ENCODE measurements at places on chromosomes 7 and 10.

GRCh38 chr10:14047431-14047830, 283.3 kb downstream of the FRMD4A start:
- no peak for DNase-seq

- DNase-seq = no peak
These were observed 85.9 kb upstream of the UNC5B start for GRCh38 chr10:71126432-71126831.

- DNase-seq = no peak
These were observed 70.2 kb downstream of the HTR7 start for GRCh38 chr10:90787393-90788198.

GRCh38 chr10:102280397-102281101, 35.2 kb downstream of the GBF1 start:
- DNase-seq = no peak

DNA sequence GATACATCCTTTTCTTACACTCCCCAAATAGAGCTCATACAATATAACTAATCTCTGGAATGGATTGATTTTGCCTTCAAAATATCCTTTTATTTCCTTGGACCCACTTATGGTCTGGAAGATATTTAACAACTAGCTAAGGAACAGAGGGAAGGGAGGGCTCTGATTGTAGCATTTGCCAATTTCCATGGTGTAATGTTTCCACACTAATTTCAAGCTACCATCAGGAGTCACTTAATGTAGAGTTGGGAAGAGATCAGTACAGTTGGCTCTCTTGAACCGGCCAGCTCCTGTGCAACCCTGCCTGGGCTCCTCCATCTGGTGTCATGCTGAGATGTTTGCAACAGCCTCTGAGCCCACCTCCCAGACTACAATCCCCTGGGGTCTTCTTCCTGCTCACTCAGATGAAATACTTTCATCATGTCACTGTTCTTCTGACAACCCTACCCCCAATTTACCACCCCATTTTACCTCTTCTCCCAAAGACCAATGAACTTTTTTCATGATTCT, 8.0 kb upstream of the IL6 start:
- DNase-seq = no peak

DNA sequence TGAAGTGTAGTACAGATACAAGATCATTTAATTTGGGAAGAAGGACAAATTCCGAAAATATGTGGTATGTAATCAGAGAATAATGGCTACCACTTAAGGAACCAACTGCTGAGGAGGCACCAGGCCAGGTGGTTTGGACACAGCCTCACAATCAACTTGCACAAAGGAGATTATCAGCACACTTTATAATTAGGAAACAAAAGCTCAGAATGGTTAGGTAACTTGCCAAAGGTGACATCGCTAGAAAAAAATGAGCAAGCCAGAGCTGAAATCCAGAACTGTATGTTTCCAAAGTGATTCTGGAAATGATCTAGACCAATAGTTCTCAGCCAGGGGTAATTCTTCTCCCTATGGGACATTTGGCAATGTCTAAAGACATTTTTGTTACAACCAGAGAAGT, 36.6 kb downstream of the ERCC6 start:
- no peak for DNase-seq

- no peak for DNase-seq
These were observed 3.0 kb upstream of the MCM10 start for GRCh38 chr10:13158401-13158800.

DNA sequence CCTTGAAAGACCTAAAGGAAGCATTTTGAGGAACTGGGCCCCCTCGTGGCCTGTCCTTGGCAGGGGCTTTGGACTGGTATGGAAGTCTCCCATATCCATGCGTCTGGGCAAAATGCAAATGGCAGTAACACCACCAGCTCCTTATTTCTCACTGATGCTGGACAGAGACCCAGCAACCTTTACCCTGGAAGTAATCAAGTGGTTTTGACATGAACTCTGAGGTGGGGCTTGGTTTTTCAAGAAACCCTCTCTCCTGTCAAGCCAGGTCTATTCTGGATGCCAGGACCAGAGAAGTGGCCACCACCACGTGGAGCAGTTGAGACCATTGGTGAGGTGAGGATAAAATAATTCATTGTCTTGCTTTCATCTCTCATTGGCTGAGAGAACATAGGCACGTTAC, 84.4 kb downstream of the OTUD1 start:
- DNase-seq = no peak

- DNase-seq = no peak
These were observed 76.3 kb upstream of the CUX1 start for GRCh38 chr7:101740981-101741725.

DNA sequence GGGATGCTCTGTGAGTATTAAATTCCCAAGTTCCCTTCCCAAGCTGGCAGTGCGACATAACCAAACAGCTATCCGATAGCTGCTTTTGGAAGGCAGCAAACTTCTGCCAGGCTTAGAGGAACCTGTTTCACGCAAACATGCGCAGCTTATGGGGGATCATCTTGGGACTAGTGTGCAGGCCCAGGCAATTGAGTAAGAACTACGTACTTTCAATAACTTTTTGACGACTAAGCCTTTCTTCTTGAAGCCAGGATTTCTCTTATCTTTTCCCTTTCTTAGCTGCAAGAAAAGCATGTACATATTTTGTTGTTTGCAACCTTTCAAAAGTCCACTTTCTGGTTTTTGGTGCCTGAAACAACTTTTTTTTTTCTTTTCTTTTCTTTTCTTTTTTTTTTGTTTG, 28.7 kb upstream of the SEPHS1 start:
- DNase-seq = no peak

- DNase-seq = no peak
These were observed 17.6 kb downstream of the CPED1 start for GRCh38 chr7:121005996-121006584.

DNA sequence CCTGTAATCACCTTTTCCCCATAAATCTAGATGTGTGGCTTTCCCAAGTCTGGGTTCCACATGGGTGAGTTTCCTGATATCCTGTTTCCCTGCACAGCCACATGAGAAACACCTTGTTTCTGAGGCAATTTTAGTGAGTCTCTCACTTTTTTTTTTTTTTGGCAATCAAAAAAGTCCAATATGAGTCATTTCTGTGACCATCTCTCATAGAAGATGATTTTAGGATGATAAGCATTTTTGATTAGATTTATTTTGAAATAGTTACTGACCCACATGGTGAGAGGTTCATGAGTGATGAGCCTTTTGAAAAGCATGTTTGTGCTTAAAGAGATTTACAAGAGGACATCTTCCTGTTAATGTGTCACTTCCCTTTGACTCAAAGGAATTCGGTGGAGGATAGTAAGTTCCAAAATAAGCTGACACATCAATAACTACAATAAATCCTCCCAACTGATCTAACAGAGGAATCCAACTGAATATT, 464.0 kb downstream of the INHBA start:
- no peak for DNase-seq

- DNase-seq = no peak
These were observed 151.5 kb downstream of the JAZF1 start for GRCh38 chr7:28029051-28029450.

DNA sequence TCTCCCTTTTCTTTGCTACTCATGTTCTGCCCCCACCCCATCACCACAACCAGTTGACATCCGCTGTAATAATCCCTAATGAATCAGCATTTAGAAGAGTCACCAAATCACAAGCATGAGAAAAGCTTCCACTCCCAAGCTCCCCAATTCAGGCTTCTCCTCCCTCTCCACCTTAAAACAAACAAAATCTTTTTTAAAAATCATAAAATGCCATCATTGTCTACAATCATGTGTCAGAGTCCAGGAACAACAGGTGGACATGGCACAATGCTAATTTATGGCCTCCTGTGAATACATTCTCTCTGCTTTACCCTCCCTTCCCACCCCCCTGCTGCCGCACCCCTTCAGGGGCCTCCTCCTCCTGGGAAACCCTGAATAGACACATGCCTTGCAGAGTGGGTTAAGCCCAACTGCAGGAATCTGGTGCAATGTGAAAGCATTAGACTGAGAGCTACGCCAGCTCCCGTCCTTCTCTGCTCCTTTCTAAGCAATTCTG, 3.7 kb downstream of the LRRC4 start:
- DNase-seq = no peak

GRCh38 chr7:99409192-99409572, 413 bp downstream of the BUD31 start:
- no peak for DNase-seq

DNA sequence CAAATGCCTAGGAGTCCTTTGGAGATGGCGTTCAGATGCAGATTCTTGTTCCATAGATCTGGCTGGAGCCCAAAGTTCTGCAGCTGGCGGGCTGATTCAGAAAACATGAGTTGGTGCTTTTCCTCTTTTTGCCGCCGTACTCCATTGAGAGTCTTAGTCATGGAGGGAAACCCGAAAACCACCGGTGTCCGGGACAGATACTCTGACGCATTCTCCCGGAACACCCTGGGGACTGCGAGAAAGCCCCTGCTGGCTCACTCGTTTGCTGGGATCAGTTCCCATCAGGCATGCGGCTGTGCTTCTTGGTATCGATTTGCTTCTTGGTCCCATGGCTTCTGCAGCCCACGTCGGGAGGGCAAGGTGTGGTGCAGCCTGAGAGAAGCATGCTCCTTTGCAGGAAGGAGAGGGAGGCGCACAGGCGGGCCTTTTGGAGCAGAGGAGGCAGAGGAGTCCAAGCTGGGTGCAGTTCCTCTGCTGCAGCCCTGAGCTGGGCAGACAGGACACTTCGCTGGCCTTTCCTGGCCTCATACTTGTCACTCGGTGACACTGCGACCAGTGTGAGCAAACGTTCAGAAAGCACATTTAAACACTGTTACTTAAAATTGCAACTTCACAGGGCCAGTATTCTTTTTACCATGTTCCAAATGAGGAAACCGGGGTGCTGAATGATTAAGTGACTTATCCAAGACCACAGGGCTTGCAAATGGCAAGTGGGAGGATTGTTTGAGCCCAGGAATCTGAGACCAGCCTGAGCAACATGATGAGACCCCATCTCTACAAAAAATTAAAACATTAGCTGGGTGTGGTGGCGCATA, 30.6 kb upstream of the PFKFB3 start:
- DNase-seq = no peak

GRCh38 chr7:68406480-68406879, 1191.8 kb upstream of the AUTS2 start:
- no peak for DNase-seq

DNA sequence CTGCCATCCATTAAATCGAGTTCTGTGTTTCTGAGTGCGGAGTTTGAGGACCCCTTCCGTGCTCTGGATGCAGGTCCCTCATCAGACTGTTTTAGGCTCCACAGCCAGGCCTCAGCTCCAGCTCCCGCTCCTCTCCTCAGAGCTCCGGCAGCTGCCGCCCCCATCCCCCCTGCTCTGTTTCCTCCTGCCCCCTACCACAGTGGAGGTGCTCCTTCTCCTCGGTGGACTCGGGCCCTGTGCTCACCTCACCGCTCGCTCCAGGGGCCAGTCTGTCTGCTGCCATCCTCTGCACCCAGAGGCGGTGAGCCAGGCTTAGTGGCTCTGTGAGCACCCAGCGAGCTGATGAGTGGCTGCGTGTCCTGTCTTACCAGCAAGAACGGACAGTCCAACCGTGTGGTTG, 21.4 kb upstream of the PRKAR1B start:
- DNase-seq = no peak

GRCh38 chr10:84370283-84370682, 41.9 kb downstream of the CCSER2 start:
- DNase-seq = no peak

GRCh38 chr10:58776568-58777318, 264.1 kb downstream of the BICC1 start:
- DNase-seq = no peak

DNA sequence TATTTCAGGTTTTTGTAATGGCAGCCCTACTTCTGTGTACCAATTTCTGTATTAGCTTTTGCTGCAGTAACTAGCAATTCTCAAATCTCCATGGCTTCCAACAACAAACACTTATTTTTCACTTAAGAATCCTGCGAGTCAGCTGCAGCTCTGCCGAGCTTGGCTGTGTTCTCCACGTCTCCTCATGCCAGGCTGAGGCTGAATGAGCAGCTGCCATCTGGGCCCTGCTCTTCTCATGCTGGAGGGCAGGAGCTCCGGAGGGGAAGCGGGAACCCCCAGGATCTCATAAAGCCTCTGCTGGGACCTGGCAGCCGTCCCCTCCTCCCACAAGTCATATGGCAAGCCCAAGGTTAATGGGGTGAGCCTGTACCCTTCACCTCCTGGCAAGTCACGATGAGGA, 591.1 kb downstream of the SDK1 start:
- DNase-seq = no peak

GRCh38 chr10:110919349-110919931, at the start of gene SHOC2:
Gene SHOC2 (plus strand): TSS chr10:110919604. CDS start chr10:110964359, 44,755 bp downstream.
- peak; percentile 99 for DNase-seq

DNA sequence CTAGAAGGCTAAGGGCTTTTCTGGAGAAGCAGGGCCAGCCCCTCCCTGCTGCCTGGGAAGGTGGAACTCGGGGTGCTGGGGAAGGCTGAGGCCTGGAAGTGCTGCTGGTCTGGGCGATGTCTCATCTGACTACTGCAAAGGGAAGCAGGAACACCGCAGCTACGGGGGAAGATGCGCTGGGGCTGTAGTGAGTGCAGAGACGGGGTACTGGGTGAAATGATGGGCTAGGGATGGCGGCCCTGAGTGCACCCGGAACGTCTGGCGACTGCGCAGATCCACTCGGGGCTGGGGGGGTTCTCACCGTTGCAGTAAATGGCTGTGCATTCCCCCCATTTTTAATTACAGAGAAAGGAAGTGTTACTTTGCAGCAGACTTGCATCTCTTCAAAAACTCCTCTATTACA, 195.4 kb upstream of the ADARB2 start:
- DNase-seq = no peak

DNA sequence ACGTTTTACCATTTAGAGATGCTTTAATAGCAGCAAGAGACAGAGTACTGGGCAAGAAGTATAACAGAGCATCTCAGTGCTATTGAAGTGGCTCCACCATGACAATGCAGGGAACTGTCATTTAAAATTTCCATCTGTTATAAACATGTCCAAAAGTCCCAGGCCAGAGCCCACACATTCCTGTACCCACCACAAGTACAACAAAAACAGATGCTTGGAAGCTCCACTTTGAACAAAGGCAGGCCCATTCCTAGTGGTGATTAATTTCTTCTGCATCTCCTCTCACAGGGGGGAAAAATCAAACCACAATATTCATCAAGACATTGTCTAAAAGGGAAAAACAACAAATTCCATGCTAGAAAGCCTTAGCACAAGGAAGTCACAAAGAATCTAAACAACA, 627.9 kb downstream of the PARD3 start:
- DNase-seq = no peak

- DNase-seq = no peak
These were observed 69.4 kb downstream of the DNAJB6 start for GRCh38 chr7:157405914-157406810.

- no peak for DNase-seq
These were observed 39.8 kb upstream of the ZNF438 start for GRCh38 chr10:31071232-31072005.

- DNase-seq = no peak
These were observed 4.4 kb downstream of the CUL1 start for GRCh38 chr7:148702876-148703670.

GRCh38 chr10:87546210-87546609, 41.5 kb downstream of the MINPP1 start:
- DNase-seq = no peak

All from CD4-positive, alpha-beta memory T cell (primary cell).